ENCODE measurements at places on chromosomes 4 and X.

DNA sequence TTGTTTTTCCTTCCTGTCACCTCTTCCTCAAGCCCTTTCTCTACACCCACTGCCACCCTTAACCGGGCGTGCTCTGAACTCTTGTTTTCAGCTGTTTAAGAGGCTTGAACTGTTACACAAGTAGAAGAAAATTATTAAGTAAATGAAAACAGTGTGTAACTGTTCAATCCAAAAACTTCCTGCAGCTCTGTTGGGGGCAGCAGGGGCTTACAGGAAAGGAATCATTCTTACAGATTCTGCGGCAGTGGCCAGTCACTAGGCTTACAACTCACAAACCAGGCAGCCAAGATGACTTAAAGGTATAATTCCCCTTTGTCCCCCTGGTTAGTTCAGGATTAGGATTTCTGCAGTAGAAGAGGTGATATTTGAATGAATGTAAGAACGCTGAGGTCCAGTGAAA lies 70.2 kb upstream of the ETNPPL start:
- no peak for DNase-seq

DNA sequence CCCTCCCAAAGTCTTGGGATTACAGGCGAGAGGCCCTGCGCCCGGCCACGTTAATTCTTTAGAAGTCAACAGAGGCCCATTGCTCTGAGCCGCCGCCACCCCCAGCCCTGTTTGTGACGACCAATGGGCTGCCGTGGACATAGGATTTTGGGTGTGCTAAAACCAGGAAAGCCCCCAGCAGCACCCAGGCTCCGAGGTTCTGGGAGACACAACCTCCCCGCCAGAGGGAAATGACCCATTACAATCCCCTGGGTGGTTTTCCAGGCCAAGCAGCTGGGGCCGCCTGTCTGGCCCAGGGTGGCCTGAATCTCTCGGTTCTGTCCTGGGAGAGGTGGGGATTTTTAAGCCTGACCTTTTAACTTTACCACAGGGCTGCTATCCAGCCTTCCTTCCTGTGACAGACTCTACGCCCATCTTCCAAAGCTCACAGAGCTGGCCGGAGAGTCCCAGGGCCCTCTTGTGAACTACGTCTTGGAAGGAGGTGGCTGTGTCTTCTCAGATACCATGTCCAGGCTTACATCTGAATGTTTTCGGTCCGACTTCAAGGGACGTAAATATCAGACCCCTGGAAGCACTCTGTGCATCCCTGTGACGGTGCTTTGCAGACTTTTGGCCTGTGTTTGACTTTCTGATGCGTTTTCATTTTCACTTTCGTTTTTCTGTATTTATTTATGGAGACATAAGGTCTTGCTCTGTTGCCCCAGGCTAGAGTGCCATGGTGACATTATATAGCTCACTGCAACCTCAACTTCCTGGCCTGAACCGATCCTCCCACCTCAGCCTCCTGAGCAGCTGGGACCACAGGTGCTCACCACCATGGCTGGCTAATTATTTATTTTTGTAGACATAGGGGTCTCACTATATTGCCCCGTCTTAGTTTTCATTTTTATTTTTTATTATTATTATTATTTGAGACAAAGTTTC lies 36.0 kb downstream of the P2RY8 start:
- DNase-seq, result no peak

GRCh38 chr4:135598151-135598550 lies 1396.6 kb upstream of the PABPC4L start:
- no peak for DNase-seq

DNA sequence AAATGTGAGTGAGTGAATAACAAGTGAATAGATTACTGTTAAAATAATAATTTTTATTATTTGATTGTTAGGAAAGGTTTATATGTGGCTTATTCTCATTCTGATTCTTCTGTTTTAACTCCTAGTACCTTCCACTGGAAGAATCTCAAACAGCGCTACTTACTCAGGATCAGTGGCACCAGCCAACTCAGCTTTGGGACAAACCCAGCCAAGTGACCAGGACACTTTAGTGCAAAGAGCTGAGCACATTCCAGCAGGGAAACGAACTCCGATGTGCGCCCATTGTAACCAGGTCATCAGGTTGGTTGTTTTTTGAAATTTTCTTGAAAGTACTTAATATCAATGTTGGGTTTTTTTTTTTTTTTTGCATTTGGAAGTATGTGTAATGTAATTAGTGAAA lies 117.6 kb upstream of the BMPR1B start:
- no peak for DNase-seq

GRCh38 chrX:131081772-131082740 lies 23.9 kb downstream of the ARHGAP36 start:
- DNase-seq, result peak; percentile 8

- no peak for DNase-seq
Measured at GRCh38 chrX:267771-268261, 13.4 kb upstream of the PLCXD1 start.

DNA sequence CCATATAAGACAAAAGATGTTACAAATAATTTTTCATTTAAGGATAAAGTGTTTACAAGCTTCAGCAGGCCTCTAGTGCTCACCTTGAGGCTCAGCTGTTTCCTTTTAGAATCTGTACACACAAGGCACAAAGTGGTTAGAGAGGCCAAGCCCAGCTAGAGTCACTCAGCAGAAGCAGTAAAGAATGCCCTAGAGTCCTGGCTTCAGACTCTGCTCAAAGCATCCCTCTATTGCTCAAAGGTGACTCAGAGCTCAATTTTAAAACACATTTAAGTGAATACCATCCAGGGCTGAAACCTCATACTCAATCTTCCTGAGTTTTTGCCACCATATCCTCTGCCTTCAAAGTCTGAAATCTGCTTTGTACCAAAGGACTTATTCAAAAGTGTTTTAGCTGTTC lies 22.6 kb upstream of the PHF8 start:
- no peak for DNase-seq

DNA sequence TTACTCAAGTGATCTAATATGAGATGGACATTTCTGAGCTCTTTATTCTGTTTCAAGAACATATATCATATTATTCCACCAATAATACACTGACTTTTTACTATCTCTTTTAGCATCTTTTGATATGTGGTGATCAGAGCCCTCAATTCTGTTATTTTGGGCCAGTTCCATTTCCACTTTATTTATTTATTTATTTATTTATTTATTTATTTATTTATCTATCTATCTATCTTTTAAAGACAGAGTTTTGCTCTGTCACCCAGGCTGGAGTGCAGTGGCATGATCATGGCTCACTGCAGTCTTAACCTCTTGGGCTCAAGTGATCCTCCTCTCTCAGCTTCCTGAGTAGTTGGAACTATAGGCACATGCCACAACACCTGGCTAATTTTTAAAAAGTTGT lies 57.4 kb upstream of the GRID2 start:
- no peak for DNase-seq

DNA sequence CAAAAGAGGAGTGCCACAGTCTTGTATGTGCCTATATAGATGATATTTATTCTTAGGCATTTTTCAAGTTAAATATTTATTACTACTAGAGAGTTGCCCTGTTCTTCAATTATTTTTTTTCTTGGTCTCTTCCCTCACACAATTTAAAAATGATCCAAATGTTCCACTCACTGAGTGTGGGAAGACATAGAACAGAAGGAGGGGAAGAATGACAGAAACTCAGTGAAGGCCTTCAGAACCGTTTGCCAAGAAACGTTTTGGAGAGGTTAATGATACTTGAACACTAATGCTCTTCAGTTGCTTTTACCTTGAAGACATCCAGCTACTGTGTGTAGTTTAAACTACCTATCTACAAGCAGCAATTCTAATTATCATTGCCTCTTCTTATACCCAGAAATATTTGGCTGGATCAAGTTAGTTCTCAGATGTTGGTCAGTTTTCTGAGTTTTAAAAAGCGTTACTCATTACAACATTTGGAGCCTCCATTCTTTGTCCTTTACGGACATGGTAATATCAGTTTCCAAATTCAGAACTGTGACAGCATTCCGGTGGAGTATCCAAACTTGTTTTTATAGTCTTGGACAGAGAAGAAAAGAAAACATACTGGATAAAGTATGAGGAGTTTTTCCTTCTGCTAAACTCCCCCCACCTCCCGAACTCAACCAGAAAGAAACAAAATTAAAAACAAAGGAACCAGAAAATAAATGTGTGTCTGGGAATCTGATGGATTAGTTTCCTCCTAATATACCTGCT lies 389.7 kb downstream of the SPRY1 start:
- no peak for DNase-seq

DNA sequence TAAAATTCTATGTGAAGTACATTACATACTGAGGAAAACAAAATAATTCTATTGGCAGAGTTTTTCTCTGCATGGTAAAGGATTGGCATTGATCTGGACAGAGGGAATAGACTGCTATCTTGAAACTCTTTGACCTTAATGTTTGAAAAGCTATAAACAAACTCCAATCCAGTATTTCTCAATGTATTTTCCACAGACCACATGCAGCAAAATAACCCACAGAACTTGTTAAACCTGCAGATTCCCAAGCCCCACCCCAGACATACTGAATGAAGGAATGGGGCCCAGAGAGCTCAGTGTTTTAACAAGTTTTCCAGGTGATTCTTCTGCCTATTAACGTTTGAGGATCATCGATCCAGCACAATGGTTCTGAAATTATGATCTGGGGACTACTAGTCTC lies 15.7 kb downstream of the RNF128 start:
- DNase-seq, result no peak

GRCh38 chrX:68490644-68491043 lies 8.2 kb upstream of the YIPF6 start:
- no peak for DNase-seq

- peak; percentile 67 for DNase-seq
Measured at GRCh38 chr4:151408630-151409469, at the start of gene FHIP1A. FHIP1A (plus strand) TSS chr4:151409176; CDS start chr4:151566260, 157,084 bp downstream.

- DNase-seq, result no peak
Measured at GRCh38 chrX:13190051-13190450, 129.8 kb downstream of the ATXN3L start.

GRCh38 chr4:181822005-181822375 lies 421.2 kb upstream of the TENM3 start:
- no peak for DNase-seq

GRCh38 chrX:36973575-36973974 lies 34.6 kb upstream of the FAM47C start:
- DNase-seq, result no peak

- no peak for DNase-seq
Measured at GRCh38 chrX:129000018-129000417, 523.3 kb downstream of the SMARCA1 start.

DNA sequence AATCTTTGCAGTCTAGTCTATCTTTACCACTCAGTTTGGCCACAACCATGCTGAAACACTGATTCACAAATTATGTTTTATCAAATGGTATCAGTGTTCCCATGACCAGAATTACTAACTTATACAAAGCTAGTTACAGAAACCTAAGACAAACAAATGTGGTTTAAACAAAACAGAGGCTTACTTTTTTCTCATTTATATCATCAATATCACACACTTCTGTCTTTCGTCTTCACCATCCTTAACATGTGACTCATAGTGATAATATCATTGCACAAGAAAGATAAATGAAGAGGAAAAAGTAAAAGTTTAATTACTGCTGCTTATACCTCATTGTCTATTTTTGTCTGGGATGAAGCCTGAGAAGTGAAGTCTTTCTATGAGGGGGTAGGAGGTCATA lies 406.6 kb downstream of the PCDH10 start:
- DNase-seq, result no peak

DNA sequence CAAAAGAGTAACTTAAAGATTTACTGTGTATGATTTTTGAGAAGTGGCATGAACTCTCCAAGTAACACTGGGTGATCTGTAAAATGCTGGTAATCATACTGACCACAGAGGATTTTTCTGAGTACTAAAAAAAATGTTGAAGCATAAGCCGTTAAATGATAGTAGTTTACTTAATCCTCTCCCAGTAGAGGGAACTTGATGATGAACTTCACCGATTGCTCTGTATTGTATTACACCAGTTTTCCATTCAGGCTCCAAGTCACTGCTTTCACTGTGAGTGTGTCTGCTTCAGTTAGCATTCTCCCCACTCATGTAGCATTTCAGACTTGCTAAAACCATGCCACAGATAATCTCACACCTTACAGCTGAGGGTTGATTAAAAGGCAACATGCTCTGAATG lies 294.1 kb downstream of the GBA3 start:
- DNase-seq, result no peak

DNA sequence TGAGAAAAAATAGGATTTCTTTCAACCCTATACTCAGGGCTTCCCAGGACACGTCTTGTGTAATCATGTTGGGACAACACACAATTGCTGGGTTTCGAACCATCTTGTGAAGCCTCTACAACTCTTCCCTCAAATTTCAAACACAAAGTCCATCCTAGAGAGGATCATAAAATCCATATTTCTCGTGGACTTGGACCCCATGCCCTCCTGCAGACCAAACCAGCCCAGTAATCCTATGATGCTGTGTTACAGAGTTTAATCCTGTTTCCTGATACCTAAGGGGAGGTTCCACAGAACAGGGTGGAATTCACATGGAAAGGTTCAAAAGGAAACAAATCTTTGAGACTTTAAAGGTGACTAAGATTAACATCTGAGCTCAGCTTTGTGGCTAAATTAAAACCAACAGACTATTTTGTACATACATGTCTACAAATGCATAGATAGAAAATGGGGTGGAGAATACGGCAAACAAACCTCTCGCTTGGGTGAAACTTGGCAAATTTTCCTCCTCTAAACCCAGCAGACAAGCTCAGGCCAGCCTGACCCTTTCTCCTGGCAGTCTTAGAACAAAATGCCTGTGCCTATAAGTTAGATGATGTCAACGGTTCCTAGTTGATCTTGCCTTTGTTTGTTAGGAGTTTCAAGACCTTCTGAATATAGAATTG lies 38.1 kb downstream of the EGFL6 start:
- no peak for DNase-seq

- no peak for DNase-seq
Measured at GRCh38 chrX:153469811-153470410, 465 bp downstream of the HAUS7 start.

GRCh38 chrX:54411732-54412131 lies 28.5 kb upstream of the TSR2 start:
- peak; percentile 50 for DNase-seq

DNA sequence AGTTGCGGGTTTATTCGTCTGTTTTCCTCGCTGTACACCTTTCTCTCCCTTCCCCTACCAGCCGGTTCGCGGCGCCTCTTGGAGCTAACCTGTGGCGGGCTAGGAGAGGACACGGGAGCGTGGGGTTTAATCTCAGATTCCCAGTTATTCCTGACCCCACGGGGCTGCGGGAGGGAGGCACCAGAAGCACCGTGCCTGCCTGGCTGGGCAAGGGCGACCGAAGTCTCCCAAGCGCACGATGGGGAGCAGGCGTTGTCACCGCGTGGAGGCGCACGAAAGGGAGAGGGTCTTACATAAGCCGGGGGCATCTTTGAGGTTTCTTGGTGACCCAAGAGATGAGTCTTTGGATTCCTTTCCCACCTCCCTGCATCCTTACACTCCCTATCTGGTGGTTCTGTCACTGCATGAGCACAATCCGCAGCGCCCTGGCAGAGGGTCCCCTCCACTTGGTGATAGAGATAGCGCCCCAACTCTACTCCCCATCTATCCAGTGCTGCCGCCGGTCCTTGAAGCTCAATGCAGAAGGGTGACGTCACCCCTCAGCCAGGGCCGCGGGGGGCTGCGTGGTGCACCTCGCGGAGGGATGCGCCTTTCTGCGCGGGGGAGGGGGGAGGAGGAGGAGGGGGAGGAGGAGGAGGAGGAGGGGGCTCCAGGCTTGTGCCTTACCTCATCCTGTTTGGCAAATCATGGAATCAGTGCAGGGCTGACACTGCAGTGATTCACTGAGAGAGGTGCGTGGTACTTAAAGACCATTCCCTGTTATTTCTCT lies 793 bp downstream of the TSPAN7 start:
- peak; percentile 72 for DNase-seq
